ENCODE measurements at places on chromosomes 16 and 17.

DNA sequence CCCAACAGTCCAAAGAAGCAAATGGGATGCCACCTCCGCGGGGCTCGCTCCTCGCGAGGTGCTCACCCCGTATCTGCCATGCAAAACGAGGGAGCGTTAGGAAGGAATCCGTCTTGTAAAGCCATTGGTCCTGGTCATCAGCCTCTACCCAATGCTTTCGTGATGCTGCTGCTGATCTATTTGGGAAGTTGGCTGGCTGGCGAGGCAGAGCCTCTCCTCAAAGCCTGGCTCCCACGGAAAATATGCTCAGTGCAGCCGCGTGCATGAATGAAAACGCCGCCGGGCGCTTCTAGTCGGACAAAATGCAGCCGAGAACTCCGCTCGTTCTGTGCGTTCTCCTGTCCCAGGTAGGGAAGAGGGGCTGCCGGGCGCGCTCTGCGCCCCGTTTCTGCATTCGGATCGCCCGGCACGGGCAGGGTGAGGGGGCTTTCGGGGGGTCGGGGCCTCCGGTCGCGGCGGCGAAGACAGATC lies at the start of gene CDH13:
TSS of gene CDH13 (plus strand) at position 179 of the 471 bp plus-strand sequence.
- DNase-seq: peak; percentile 31

GRCh38 chr17:44979426-44979995 lies 11.4 kb upstream of the C1QL1 start:
- DNase-seq: no peak

- DNase-seq: no peak
These were observed 34.7 kb downstream of the YPEL2 start for GRCh38 chr17:59366040-59366757.

- no peak for DNase-seq
These were observed 4.9 kb upstream of the KREMEN2 start for GRCh38 chr16:2959206-2959605.

DNA sequence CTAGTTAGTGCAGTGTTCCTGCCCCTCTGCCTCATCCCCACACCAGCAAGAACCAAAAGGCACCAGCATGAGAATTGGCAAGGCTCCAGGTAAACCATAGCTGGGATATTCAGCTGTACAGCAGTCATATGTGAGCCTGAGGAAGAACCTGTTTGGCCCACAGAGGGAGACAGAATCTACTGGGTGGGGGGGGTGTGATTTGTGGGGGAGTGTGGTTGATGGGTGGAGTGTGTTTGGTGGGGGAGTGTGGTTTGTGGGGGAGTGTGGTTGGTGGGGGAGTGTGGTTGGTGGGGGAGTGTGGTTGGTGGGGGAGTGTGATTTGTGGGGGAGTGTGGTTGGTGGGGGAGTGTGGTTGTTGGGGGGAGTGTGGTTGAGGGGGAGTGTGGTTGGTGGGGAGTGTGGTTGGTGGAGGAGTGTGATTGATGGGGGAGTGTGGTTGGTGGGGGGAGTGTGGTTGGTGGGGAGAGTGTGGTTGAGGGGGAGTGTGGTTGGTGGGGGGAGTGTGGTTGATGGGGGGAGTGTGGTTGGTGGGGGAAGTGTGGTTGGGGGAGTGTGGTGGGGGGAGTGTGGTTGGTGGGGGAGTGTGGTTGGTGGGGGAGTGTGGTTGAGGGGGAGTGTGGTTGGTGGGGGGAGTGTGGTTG lies 19.5 kb downstream of the MINK1 start:
- DNase-seq: no peak

GRCh38 chr16:73347500-73348375 lies 299.8 kb upstream of the ZFHX3 start:
- DNase-seq: no peak

DNA sequence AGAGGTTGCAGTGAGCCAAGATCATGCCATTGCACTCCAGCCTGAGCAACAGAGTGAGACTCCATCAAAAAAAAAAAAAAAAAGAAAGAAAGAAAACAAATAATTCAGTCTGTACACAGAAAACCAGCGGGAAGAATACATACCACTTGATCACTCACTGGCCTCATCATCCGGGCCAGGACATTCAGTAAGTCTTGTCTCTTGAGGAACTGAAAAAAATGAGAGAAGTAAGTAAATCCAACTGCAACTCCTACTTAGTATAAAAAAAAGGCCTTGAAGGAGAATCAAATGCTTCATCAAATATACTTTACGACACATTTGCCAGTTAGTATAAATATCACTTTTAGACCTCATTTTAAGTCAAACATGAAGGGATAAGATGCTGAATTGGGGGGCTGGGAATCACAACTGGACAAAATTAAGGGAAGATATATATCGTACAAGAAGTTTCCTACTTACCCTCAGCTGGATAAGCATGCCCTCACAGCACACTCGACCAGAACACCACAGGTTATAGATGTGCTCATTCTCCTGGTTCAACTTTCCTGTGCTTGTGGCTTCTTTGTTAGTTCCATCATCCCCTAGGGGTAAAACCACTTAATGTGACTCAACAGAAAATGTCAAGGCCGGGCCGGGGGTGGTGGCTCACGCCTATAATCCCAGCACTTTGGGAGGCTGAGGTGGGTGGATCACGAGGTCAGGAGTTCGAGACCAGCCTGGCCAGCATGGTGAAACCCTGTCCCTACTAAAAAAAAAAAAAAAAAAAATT lies 12.4 kb downstream of the CCDC47 start:
- DNase-seq: no peak

All from D341Med (cell line).